ENCODE measurements at places on chromosomes 12 and 14.

- no peak for DNase-seq
Measured at GRCh38 chr12:67447180-67447579, 178.0 kb downstream of the CAND1 start.

DNA sequence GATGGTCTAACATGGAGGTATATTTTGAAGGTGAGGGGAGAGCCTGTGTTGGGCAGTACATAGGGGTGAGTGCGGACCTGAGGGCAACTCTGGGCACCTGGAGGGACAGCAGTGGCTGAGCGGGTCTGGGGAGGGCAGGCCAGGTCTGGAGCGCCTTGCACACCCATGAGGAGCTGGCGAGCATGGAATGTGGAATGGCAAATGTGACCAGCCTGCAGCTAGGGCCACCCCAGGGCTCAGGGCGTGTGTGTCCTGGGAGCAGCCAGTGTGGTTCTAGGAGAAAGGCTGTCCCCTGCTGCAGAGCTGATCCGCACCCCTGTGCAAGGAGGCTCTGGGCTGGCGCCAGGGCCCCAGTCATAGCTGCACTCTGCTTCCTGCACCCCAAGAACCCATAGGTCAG, 24.5 kb downstream of the BCL7A start:
- DNase-seq: no peak

DNA sequence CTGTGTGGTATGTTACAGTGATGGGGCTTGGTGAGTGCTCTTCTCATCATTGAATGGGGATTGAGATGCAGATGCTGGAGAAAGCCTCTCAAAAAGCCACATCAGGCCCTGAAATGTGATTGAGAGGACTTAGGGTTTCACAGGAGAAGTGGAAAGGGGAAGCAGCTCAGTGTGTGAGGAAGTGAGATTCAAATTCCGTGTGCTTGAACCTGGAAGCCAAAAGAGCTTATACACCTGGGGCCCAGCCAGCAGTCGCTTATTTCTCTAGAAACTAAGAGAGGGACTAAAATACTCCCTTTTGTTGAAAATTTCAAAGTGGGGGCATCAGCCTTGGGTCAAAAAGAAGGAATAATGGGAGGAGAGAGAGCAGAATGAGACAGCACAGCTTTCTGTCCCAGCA, 39.1 kb upstream of the GZMB start:
- no peak for DNase-seq

DNA sequence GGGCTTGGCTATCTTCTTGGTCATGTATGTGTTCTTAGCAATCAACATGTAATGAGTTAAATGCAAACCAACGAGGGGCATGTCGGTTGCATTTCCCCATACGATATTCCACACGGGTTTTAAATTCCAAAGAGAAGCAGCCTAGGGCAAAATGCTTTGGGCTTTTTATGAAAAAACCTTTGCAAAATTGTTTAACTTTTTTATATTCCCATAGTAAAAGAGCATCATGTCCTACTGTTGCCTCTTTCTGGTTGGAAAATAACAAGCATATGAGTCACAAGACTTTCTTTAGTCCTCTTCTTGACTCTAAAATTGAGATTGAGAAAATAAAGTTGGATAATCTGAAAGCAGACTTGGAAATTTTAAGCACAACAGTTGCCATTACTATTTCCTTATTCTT, 3.8 kb upstream of the DIO2 start:
- no peak for DNase-seq

DNA sequence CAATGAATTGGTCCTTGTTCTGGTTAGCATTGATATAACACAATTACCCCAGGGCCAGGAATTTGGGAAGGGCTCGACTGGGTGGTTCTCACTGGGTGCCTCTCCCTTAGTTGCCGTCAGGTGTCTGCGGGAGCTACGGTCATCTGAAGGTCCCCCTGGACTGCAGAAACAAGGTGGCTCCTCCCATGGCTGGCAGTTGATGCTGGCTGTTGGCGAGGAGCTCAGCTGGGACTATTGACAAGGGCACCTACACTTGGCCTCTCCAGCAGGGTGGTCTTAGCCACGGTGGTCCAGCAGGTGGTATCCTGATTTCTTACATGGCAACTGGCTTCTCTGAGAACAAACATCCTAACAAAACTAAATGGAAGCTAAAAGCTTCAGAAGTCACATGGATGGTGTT, 41.0 kb upstream of the RGS6 start:
- DNase-seq: no peak

DNA sequence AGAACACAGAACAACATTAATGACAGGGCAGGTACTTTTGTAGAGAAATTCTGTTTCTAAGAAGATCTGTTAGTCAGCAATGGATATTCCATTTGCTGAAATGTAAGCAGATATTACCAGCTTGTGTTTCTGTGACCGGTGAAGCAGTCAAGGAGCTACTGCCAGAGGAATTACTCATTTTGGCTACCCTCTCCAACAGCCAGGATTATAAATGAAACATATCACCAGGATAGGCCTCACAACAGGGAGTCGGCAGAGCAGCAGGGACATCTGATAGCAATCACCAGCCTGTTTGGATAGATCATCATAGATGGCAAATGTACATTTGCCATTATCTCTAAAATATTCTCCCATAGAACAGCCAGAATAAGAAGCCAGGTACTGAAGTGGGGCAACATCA, 440.7 kb downstream of the KCNH5 start:
- no peak for DNase-seq

DNA sequence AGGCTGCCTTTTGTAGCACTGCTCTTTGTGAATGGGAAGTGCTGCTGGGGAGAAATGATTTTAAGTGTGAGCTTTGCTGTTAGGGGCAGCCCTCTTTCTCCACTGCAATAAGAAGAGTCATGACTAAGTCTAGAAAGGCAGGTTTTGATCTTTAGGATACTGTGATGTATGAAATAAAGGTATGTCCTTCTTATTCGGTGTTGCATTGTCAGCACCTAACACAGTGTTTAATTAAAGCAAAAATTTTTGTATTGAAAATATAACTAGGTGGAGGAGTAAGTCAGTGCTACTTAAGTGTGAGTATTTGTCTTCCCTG, 81.5 kb downstream of the ETV6 start:
- DNase-seq: no peak

DNA sequence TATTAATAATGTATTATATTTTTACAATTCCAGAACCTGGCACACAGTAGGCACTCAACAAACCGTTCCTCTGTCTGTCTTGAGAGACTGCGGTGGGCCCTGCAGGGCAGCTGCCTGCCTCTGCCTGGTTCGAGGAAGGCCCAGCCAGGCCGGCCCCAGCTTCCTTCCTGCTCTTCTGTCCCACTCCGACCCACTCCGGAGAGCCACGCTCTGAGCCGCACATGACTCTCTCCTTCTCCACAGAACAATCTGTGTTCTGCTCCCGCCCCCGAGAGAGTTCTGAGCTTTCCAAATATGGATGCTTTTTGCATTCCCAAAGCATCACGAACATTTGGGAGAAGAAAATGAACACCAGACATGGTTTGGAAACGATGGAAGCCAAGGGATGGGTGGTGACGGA, 57.3 kb downstream of the TTC7B start:
- peak; percentile 24 for DNase-seq

All from stimulated activated naive CD8-positive, alpha-beta T cell treated with anti-CD3 and anti-CD28 coated beads, Interleukin-15, Interleukin-2, amounts not matched to agents 100 U/mL and 50 U/mL, for 24 hours (primary cell).